ENCODE measurements at places on chromosomes 16 and 17.

- DNase-seq, result no peak
These were observed 105.0 kb downstream of the ZNF778 start for GRCh38 chr16:89322321-89323119.

DNA sequence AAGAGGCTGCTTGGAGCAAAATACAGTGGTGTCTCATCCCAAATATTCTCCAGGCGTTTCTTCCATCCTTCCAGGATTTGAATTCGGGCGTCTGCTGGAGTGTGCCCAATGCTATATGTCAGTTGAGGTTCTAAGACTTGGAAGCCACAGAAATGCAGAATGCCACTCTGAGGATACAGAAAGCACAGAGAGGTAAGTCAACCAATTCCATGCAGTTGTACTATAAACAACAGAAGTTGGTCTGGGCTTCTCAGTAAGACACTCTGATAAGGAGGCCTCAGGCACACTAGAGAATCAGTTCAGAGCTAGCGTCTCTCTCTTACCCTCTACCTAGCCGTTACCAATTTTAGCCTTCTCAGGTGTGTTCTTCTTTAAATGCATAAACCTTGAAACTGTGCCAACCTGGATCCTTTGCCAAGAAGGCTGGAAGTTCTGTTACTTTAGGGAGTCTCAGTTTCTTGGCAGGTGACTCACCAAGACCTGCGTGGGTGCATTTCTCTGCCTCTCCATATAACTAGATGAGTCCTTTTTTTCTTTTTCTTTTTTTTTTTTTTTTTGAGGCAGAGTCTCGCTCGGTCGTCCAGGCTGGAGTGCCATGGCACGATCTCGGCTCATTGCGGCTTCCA lies 15.1 kb downstream of the NQO1 start:
- no peak for DNase-seq

DNA sequence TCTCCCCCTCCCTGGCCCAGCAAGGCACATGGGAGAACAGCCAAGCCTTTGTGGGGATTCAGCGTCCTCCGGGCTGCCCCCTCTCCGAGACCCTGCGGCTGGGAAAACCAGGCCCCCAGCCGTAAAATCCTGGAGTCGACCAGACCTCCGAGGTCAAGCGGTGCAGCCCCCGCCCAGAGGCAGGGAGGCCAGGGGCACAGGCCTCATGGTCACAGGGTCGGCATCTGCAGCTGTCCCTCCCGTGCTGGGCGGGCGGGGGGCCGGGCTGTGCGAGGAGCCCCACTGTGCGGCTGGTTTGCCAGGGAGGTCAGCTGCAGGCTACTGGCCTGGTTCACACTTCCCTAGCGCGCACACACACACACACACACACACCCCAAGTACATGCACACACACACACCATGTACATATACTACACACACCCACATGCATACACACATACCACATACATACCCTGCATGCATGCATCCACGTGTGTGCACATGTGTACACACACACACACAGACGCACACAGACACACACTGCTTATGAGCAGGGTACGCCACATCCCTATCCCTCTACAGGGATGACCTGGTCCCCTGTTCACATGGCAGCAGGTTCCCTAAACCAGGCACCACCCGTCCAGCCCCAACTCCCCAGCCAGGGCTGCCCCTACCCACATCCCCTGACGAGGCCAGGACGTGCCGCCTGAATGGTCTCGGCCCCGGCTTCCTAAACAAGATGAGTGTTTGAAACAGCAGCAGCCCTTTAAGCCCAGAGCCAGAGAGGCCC lies 108.9 kb upstream of the CIBAR2 start:
- DNase-seq, result no peak

- DNase-seq, result no peak
These were observed 152.1 kb upstream of the PLCG2 start for GRCh38 chr16:81627024-81627423.

- DNase-seq, result no peak
These were observed 10.6 kb downstream of the ZCCHC14 start for GRCh38 chr16:87482266-87482665.

DNA sequence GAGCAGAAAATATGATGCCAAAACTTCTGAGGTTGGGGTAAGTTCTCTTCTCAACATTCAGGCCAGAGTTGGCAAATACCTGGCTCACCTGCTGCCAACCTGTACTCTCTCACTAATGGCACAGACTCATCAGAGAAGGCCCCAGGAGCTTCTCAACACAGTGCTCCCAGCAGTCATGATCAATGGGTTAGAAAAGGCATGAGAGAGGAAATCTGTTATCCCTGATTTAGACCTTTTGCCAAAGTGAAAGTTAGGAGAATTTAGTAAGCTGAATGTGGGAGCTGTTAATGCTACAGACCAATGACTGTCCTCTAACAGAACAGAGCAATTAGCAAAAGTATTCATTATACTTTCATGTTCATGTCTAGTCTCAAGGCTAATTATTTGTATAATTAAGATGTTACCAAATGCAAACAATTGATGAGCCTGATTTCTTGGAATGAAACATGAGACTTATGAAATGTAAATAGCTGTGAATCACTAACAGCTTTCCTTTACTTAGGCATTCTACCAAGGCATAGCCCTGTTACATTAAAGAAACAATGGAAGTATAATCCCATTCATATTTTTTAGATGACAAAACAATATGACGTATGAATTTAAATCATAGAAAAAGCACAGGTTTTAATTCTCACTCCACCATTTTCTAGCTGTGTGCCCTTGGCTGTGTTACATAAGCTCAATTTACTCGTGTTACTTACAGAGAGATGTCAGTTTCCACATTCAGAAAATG lies 68.7 kb upstream of the MARCHF10 start:
- DNase-seq, result no peak

- DNase-seq, result peak; percentile 83
These were observed 26.4 kb upstream of the SLC7A5 start for GRCh38 chr16:87895641-87896141.

DNA sequence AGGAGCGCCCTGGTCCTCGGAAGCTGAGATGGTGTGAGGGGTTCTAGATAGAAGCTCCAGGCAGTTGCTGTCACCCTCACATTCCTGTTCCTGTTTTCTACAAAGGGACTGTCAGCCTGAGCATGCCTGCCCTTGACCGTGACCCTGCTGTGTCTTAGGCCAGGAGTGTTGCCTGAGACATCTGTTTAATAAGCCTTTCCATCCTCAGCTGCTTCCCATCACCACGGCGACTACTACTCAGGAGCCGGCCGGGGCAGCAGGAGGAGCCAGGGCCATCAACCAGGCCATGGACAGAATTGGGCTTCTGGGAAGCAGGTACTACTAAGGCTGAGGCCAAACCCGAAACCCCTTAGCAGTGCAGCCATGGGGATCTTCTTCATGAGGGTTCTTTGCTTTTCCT lies 151.4 kb downstream of the KATNIP start:
- DNase-seq, result no peak

GRCh38 chr16:17412791-17413190 lies 58.0 kb downstream of the XYLT1 start:
- no peak for DNase-seq

DNA sequence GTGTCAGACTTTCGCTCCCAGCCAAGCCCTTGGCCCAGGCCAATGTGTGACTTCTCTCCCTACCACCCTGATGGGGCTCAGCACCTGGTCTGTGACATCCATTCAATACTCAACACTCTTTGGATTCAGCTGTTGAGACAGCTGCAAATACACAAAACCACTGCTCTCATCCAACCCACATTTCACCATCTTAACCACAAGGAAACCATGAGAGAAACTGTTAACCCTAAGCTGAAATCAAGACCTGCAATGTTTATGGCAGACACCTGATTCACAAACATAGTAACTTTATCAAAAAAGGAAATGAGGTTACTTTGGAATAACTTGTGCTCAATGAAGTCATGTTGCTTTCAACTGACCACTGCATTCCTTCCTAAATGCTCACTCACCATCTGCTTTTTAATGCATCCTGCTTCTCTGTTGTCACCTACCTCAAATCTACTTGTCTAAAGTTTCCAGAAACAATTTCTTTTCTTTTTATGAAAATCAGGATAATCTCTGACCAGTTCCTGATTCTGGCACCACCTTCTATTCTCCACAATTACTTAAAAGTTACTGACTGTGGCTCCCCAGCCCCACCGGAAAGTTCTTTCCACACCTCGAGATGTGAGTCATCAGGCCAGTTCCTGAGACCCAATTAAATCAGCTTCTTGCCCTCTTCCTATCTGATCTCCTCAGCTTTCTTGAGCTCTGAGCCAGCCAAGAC lies 88.2 kb downstream of the NOG start:
- DNase-seq, result peak; percentile 12

DNA sequence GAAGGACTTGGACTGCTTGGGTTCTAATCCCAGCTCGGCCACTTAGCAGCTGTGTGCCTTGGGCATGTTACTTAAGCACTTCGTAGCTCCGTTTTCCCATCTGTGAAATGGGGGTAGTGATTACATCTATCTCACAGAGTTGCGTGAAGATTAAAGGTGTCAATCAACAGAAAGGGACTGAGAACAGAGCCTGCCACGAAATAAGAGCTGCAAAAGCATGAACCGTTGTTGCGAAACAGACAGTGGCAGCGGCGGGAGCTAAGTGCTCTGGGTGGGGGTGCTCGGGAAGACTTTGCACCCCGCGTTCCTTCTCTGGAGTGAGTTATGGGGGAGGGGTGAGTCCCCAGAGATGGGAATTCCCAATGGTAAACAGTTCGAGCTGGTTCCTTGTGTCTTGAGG lies 79.6 kb upstream of the LHX1 start:
- no peak for DNase-seq

DNA sequence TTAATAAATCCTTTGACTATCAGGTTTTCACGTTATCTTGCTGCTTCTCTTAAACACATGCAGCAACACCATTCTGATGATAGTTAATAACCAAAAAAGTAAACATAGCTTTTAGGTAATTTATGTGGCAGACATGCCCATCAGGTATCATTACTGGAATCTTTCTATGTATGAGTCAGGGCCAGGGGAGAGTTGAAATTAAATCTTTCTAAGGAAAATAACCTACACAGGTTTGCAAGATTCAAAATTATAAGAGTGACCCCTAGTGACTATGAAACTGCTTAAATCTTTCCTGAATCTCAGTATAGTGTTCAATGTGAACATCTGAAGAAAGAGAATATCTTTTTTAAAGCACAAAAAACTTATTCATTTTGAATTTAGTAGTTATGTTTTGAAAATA lies 666.6 kb downstream of the CDH11 start:
- no peak for DNase-seq

DNA sequence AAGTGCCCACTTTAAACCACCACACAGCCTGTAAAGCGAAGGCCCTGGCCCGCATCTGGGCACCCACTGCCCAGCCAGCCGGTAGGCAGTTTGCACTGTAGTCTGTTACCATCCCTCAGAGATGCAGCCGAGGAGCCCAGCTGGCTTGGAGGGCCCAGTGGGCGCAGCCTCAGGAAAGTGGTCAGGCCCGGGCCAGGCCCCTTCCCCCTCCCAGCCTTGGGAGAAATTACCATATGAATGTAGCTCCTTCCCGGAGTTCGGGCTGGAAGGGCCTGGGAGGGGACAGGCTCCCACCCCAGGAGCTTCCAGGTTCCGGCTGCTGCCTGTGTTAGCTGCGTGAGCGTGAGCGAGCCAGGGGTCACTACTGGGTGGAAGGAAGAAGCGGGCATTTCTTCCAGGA lies 325.4 kb downstream of the SEC14L1 start:
- no peak for DNase-seq

DNA sequence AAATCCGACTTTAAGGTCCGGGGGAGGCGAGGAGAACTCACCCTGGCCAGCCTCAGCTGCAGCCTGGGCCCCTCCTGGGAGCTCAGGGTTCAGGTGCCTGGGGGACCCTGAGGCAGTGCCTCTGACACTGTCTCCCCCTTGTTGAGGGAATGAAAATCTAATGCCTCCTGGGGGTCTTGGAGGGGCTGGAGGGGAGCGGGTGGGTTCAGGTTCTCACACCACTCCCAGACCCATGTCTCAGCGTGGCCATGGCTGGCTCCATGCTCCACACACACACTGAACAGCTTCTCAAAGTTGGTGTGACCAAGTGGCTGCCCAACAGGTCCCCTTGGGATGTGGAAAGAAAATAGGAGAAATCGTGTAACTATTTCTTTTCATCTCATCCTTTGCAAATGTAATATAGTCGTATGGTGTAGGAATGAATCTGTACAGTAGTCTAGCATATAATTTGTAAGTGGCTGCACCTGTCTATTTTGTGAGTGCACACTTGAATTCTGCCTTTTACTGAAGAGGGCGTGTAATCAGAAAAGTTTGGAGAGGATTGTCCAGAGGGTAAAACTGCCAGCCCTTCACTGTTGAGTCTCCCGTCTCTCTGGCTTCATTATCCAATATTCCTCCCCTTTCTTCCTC lies 788 bp upstream of the PRCD start:
- DNase-seq, result no peak

DNA sequence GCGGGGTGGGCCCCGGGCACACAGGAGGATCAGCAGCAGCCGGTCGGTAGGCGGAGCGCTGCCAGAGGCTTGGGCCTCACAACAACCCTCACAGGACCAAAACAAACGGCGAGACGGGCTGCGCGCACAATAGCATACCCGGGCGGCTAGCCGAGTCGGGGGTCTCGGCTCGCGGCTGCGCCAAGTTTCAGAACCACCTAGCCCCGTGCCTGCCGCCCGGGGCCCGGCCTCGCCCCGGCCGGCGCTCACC lies 732 bp downstream of the ULK2 start:
- peak; percentile 40 for DNase-seq

- DNase-seq, result no peak
These were observed 1.6 kb downstream of the MSRB1 start for GRCh38 chr16:1941162-1942046.

- DNase-seq, result no peak
These were observed 12.2 kb downstream of the CBX4 start for GRCh38 chr17:79826841-79827578.

- DNase-seq, result no peak
These were observed 570 bp downstream of the NR1D1 start for GRCh38 chr17:40099619-40100418.

GRCh38 chr16:52521570-52521969 lies 25.4 kb downstream of the TOX3 start:
- DNase-seq, result no peak

GRCh38 chr17:82056729-82057621 lies 5.3 kb downstream of the GPS1 start:
- no peak for DNase-seq

DNA sequence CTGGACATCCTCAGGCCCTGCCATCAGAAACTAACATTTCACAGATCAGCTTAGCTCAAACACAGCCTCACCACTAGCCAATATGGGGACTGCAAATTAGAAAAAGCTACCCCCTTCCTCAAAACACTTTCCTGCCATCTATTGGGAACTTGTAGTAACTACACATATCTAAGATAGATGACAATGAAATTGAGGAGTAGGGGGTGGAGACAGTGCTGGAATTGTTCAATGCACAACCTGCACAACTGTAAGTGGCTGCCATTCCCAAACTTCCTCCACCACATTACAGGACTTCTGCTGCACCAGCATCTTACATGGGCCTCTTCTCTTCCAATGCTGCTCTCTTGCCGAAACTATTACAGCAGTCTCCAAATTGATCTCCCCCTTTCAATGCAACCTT lies 21.9 kb downstream of the AIPL1 start:
- DNase-seq, result no peak
